ENCODE measurements at places on chromosomes 12 and 14.

GRCh38 chr14:79253576-79253975 is 957.7 kb downstream of the DIO2 start:
- no peak for DNase-seq

DNA sequence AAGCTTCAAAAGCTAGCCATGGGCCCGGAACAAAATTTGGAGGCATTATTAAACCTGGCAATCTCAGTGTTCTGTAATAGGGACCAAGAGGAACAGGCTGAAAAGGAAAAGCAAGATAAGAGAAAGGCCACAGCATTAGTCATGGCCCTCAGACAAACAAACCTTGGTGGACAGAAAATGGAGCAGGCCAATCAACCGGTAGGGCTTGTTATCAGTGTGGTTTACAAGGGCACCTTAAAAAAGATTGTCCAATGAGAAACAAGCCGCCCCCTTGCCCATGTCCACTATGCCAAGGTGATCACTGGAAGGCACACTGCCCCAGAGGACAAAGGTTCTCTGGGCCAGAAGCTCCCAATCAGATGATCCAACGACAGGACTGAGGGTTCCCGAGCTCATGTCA is 653.9 kb upstream of the TMEM132C start:
- DNase-seq, result no peak

DNA sequence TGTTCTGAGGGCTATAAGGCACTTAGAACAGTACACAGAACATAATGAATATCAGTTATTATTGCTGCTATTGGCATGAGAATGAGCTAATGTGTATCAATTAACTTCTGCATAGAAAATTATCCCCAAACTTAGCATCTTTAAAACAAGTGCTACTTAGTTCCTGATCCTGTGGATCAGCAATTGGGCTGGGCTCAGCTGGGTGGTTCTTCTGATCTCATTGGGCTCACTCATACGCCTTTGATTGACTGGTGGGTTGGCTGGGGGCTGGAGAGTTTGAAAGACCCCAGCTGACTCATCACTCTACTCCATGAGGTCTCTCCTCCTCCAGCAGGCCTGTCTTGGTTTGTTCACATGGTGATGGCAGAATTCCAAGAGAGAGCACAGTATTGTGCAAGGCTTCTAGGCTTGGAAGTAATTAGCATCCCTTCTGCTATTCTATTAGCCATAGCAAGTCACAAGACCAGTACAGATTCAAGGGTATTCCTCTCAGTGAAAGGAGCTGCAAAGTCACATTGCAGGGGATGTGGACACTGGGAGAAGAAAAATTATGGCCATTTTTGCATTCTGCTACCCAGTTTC is 27.2 kb upstream of the HSPB8 start:
- no peak for DNase-seq

DNA sequence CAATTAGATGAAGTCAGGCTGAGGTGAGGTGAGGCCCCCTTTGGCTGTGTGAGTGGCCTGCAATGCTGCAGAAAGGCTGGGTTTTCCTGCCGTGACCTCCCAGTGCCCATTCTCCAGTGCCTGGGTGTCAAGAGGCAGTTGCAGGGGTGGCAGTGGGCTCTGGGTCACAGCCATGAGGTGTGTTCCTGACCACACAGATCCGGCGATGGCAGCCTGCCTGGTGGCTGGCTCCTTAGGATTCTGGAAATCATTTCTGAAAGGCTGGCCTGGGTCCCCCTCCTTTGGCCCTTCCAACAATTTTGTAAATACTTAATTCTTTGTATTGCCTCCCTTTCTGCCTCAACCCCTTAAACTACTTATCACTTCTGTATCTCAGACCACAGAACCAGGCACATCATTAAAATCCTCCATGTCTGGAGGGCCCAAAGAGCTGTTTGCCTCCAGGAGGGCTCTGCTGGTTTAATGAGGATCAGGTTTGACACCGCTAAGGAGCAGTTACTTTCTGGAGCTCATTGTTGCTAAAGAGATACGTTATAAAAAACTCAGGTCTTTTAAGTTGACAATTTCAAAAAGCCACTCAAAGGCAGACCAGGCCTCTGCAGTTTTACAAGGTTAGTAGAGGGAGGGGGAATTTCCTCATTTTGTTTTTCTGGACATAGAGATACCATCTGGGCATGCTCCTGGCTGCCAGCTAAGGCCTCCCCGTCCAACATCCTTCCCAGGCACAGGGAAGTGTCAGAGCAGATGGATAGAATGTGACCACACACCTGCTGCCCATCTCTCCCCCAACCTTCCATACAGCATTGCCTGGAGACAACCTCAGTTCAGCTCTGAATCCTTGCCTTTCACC is 204.4 kb downstream of the FOXN3 start:
- no peak for DNase-seq
